Articular chondrocyte of knee joint (primary cell): ENCODE measurements at places on chromosomes 2 and 18. TPM values are rescaled to one million over a fixed set of nuclear protein-coding genes. Genes with fewer than 3 reads are reported as not detected.

The PIAS2 gene
- 44.6 and 46.3 TPM in 2 replicates for total RNA-seq

The KCNG2 gene
- total RNA-seq = not detected in 2 replicates

The KIF1A gene
- total RNA-seq = under 0.01 TPM in 1 of 2 replicates, not detected in the other

The FAM237A gene
- not detected in 2 replicates for total RNA-seq

The TUBA3E gene
- total RNA-seq = not detected in 2 replicates

The SULT1C4 gene
- 0.26 and 0.32 TPM in 2 replicates for total RNA-seq

The C2orf72 gene
- total RNA-seq = 0.65 and 2.1 TPM in 2 replicates

The CRYGD gene
- not detected in 2 replicates for total RNA-seq

The HRH4 gene
- total RNA-seq = 0.11 and 0.13 TPM in 2 replicates

The COBLL1 gene
- total RNA-seq = 33.2 and 33.3 TPM in 2 replicates

The AKAIN1 gene
- total RNA-seq = not detected in 2 replicates

The THOC1 gene
- total RNA-seq = 47.1 and 56.7 TPM in 2 replicates
